ENCODE measurements at places on chromosomes 1 and 21. TPM values are rescaled to one million over a fixed set of nuclear protein-coding genes. Genes with fewer than 3 reads are reported as not detected.

GRCh38 chr1:84724128-84724860 lies 34.0 kb upstream of the SSX2IP start:
- DNase-seq = no peak

DNA sequence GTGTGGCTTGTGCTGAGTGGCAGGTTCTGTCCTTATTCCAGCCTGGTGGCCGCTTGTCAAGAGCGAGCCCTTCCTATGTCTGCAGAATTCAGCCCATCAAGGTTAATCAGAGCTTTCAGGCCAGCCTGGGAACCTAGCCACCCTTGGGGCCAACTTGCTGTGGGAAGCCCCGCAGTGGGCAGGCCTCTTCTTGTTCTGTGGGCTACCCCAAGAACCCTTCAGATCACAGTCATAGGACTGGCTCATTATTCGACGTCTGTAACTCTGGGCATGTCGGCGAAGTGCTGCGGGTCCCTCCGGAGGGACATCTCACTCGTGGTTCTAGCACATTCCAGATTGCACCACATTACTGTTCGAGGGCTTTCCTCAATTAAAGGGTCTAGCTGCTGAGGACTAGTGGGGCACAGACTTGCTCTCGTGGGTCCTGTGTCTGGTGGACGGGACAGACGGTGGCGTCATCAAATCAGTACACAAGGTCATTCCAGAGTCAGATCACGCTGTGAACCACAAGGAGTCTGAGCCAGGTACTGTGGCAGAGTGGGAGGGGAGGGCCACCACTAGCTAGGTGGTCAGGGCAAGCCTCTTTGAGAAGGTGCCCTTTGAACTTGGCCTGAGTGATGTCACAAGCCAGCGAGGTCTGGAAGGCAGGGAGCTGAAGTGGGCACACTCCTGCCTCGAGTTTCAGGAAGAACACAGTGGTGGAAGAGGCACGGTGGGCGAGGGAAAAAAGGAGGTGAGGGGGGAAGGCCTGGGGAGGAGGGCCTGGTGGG lies 20.3 kb upstream of the TNFRSF1B start:
- no peak for DNase-seq

- no peak for DNase-seq
Measured at GRCh38 chr1:114209971-114210370, 56.3 kb upstream of the SYT6 start.

DNA sequence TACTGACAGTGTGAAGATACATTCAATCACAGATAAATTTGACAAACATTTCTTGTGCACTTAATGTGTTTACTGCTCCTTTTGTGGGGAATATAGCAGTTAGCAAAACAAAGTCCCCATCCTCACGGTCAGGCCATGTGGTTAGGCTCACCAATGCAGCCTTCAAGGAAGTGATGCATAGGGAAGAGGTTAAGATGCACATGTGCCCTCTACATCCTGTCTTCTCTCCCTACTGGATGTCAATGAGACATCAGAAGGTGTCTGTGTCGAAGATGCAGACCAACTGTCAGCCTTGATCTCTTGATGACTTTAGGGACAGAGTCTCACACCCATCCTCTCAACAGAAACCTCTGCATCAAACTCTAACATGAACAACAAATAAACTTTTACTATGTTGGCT lies 78.7 kb downstream of the FH start:
- no peak for DNase-seq

DNA sequence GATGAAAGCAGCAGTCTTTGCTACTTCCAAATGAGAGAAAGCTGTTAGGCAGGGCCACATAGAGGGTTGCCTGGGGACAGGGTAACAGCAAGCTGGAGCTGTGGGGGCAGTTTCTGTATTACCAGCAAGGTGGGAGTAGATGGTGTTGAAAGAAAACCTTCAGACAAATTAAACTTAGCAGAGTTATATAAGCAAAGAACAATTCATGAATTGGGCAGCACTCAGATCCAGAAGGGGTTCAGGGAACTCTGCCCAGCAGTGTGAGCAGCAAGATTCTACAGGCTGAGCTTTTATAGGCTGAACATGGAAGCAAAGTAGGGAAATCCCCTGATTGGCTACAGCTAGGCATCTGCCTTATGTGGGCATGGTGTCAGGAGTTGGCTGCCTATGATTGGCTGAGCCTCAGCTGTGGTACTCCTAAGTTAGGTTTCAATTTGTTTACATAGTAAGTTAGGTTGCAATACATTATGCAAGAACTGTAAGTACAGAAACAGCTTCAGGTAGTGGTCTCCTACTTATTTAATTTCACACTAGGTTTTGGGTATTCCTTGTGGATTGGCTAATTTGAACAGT lies 64.1 kb upstream of the TMPRSS2 start:
- DNase-seq = no peak

DNA sequence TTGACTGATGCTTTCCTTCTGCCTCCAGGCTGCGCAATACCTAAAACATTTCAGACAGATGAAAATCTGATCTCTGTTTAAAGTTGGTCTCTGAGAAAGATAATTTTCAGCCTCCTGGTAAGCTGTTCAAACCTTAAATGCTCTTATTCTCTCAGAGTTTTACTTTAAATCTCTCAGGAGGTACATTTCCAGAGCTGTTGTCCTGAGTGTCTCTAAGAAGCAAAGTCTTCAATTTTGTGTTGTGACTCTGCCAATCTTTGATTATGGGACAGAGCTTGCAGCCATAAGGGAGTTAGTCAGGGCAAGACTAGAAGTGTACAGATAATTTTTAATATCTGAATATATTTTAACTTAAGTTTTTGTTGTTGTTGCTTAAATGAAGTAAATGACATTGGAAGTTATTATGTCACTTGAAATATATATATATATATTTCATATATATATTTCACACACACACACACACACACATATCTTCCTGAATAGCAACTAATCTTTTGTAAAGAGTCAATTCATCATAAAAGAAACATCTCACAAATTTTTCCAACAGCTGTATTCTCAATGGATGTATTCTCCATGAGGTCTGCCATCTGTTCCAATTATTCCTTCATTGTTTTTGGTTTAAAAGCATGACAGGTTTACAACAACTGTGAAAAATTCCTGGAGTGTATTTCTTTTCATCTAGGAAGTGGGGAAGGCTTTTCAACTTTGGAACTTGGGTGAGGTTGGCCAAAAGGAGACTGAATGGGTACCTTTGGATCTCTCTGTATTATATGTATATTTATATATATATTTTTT lies 259.4 kb downstream of the BACH1 start:
- no peak for DNase-seq

- no peak for DNase-seq
Measured at GRCh38 chr1:30950053-30950452, 41.5 kb upstream of the SDC3 start.

DNA sequence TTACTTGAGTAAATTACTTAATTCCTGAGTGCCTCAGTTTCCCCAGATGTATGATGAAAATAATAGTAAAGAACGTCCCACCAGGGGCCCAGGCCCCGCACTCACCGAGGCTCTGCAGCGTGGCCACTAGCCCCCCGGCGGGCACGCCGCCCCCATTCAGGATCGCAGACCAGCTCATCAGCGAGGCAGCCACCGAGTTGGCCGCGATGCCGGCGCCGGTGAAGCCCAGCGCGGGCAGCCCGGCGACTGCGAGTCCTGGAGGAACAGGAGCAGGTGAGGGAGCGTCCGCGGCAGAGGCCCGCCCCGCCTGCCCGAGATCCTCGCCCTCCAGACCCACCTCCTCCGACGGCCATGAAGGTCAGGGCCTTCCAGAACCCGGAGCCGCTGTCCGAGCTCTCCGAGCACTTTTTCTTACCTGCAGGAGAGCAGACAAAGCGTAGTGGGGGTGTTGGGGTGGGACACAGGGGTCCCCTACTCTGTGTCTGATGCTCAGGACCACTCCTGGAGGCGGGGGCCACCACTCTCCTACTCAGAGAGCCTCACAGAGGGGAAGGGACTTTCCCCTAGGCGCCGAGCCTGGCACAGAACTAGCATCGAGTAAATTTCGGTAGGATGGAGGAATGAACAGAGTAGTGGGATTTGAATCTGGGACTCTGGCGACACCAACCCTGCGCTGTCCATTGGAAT lies 3.7 kb downstream of the IFI6 start:
- DNase-seq = no peak

DNA sequence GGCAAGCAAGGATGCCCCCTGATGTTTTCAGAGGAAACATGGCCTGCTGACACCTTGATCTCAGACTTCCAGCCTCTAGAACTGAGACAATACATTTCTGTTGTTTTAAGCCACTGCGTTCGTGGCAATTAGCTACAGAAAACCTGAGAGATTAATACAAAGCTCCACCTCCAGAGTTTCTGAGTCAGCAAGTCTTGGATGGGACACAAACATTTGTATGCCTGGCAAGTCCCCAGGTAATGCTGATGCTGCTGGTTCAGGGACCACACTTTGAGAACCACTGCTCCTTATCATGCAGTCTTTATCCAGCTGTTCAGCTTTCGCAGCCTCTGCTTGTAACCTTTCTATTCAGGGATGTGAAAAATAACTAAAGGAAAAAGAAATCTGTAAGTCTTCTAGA lies 565.7 kb upstream of the PLXNA2 start:
- no peak for DNase-seq

GRCh38 chr21:34801519-34802132 lies 132.8 kb downstream of the CLIC6 start:
- DNase-seq = peak; percentile 38

DNA sequence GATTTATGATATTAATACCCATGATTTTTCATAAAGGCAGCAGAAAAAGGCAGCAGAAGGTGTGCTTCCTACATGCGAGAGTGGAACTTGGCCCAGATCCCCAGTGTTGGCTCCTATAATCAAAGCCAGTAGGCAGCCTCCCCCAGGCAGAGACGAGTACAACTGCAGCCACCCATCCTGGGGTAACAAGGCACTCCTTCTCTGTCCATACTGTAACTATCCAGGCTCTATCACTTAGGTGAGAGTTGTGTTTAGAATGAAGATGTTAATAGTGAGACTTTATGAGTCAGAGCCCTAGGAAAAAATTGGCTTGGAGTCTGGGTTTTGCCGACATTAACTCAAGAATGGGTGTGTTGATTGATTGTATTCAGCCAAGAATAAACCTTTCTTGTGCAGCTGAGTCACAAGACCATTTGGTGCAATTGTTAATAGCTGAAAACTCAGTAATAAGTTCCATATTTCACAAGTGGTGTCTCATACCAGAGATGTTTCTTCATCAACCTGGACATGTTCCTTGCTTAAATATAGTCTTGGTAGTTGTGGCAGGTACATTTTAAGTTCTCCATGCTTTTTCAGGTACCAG lies 322.3 kb downstream of the DUSP10 start:
- DNase-seq = no peak

- no peak for DNase-seq
Measured at GRCh38 chr1:193558491-193559028, 372.1 kb upstream of the B3GALT2 start.

GRCh38 chr1:56469640-56470371 lies 109.6 kb downstream of the PLPP3 start:
- DNase-seq = no peak

GRCh38 chr1:201631037-201631436 lies 92.1 kb downstream of the NAV1 start:
- no peak for DNase-seq

- DNase-seq = no peak
Measured at GRCh38 chr1:225769687-225770086, 7.9 kb upstream of the SRP9 start.

GRCh38 chr21:34195335-34195734 lies 122.0 kb downstream of the MRPS6 start:
- DNase-seq = no peak

GRCh38 chr1:59018446-59018845 lies 234.6 kb upstream of the JUN start:
- no peak for DNase-seq

DNA sequence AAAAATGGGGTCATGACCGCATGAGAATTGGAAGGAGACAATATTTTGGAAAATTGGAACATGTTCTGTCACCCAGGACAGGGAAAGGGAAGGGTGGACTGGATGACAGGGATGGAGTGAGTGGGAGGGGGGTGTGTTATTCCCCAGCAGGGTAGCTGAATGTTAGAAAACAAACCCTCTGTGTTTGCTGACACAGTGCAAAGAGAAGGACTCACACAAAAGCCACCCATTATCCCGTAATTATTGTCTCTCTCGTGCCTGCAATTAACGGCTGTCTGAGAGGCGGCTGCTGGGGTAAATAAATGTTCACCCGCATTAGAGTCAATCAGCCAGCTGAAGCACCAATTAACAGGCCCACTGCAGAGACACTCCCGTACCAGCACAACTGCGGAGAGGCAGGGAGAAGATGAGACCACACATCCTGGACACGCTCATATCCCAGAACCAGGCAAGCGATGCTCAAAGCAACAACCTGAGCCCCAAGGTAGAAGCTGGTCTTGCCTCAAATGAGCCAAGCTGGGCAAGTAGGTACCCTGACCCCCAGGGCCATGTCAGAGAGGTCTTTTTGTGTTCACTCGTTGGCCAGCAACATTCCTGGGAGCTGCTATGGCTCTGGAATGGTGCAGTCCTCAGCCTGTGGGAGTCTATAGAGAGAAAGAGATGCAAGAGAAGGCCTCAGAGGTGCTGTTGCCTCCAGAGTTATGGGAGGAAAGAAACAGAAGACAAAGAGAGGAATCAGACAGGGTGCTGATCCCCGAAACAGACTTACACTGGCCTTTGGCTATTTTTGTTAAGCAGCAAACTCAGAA lies 19.4 kb downstream of the PLEKHA6 start:
- no peak for DNase-seq

DNA sequence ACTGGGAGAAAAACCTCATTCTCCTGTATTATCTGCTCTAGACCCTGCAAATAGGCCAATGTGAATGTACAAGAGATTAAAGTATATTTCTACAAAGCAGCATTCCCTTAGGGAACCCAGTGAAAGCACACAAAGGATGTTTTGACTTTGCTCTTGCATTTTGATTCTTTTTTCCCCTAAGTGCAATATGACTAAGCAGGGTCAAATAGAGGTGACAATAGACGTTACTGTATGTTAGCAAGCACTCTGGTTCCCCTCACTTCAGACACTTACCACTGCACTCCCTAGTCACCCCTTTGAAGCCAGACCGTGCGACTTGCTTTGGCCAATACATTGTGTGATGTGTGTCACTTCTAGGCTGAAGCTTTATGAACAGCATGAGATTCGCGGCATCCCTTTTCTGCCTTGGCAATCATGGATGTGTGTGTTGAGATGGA lies 209.7 kb downstream of the RHOU start:
- no peak for DNase-seq

GRCh38 chr1:5980314-5981008 lies 11.8 kb downstream of the NPHP4 start:
- DNase-seq = peak; percentile 74

NIPAL3 gene
- 27.3 TPM for polyA plus RNA-seq

CLIC6 gene
- polyA plus RNA-seq = 7.2 TPM

CFH gene
- polyA plus RNA-seq = 41.4 TPM

THBS3 gene
- polyA plus RNA-seq = 41.6 TPM

CNKSR1 gene
- polyA plus RNA-seq = 38.6 TPM

ITLN2 gene
- polyA plus RNA-seq = 3.6 TPM

RPE65 gene
- not detected for polyA plus RNA-seq

KCNE2 gene
- polyA plus RNA-seq = 5.2 TPM

PLA2G2F gene
- not detected for polyA plus RNA-seq

RPS8 gene
- 481 TPM for polyA plus RNA-seq

PUM1 gene
- 68.6 TPM for polyA plus RNA-seq

SYNC gene
- polyA plus RNA-seq = 6.9 TPM

CLDN17 gene
- not detected for polyA plus RNA-seq

FCN3 gene
- not detected for polyA plus RNA-seq

INKA2 gene
- 3.4 TPM for polyA plus RNA-seq

All from hepatocyte (in vitro differentiated cells).